A549 treated with DMSO at 1 μM for 4 hours (cell line): ENCODE measurements at places on chromosomes 3 and 15. TPM values are rescaled to one million over a fixed set of nuclear protein-coding genes. Genes with fewer than 3 reads are reported as not detected.

Gene PLA2G4E
- not detected in 5 replicates for total RNA-seq

Gene FGF7
- 0.05 TPM in 1 of 5 replicates, not detected in the others for total RNA-seq

Gene CDC25A
- 10.6 to 13.4 TPM (median 11.1 TPM) in 5 replicates for total RNA-seq

Gene CMTM8
- 4.6 to 11.2 TPM (median 9.9 TPM) in 5 replicates for total RNA-seq

Gene P2RY14
- total RNA-seq, result not detected in 5 replicates

Gene SLC28A1
- total RNA-seq, result 0.08 TPM in 1 of 5 replicates, not detected in the others

Gene CD86
- total RNA-seq, result not detected in 5 replicates

Gene SLC28A2
- not detected in 5 replicates for total RNA-seq

Gene CFAP100
- not detected in 5 replicates for total RNA-seq

Gene CHRNA7
- total RNA-seq, result 3.3 to 4.7 TPM (median 4.2 TPM) in 5 replicates

Gene NR1I2
- not detected in 5 replicates for total RNA-seq

Gene GOLGA8T
- total RNA-seq, result 0.66 to 1.7 TPM (median 1.3 TPM) in 5 replicates

Gene CFAP20DC
- 1.7 to 3.7 TPM (median 2.7 TPM) in 5 replicates for total RNA-seq

Gene CLRN1
- not detected in 5 replicates for total RNA-seq

Gene ABHD6
- total RNA-seq, result 10.8 to 14.1 TPM (median 13.5 TPM) in 5 replicates

Gene ROPN1
- total RNA-seq, result not detected in 5 replicates

Gene NANOGP8
- total RNA-seq, result not detected in 5 replicates

Gene RGMA
- 0.10 to 0.46 TPM (median 0.28 TPM) in 4 of 5 replicates, not detected in the other for total RNA-seq

Gene ZPLD1
- total RNA-seq, result 0.04 to 0.07 TPM (median 0.06 TPM) in 4 of 5 replicates, not detected in the other

Gene PYGO1
- total RNA-seq, result 7.5 to 9.7 TPM (median 7.9 TPM) in 5 replicates

Gene SUSD5
- total RNA-seq, result 3.0 to 4.8 TPM (median 3.8 TPM) in 5 replicates

Gene C3orf85
- total RNA-seq, result not detected in 5 replicates

Gene CADPS
- total RNA-seq, result not detected in 5 replicates

Gene ALDH1L1
- total RNA-seq, result 0.16 to 0.43 TPM (median 0.24 TPM) in 5 replicates

Gene RPL4
- 5,234 to 6,607 TPM (median 5,532 TPM) in 5 replicates for total RNA-seq

Gene SI
- not detected in 5 replicates for total RNA-seq

Gene GCNT3
- 156 to 216 TPM (median 179 TPM) in 5 replicates for total RNA-seq

Gene OR5H14
- not detected in 5 replicates for total RNA-seq

Gene KLHL24
- 6.8 to 8.9 TPM (median 7.1 TPM) in 5 replicates for total RNA-seq

Gene BFSP2
- total RNA-seq, result not detected in 5 replicates

Gene FGF12
- 0.38 to 0.97 TPM (median 0.63 TPM) in 5 replicates for total RNA-seq

Gene CORO2B
- 2.9 to 4.0 TPM (median 3.7 TPM) in 5 replicates for total RNA-seq

Gene SLC15A2
- 0.06 to 0.43 TPM (median 0.14 TPM) in 5 replicates for total RNA-seq

Gene CTDSPL
- total RNA-seq, result 9.7 to 11.9 TPM (median 11.0 TPM) in 5 replicates

Gene LRRFIP2
- 51.9 to 63.1 TPM (median 58.7 TPM) in 5 replicates for total RNA-seq

Gene UBL7
- 38.9 to 44.6 TPM (median 41.4 TPM) in 5 replicates for total RNA-seq

Gene CCR2
- total RNA-seq, result not detected in 5 replicates

Gene SERPINI1
- total RNA-seq, result 2.4 to 3.8 TPM (median 2.8 TPM) in 5 replicates

Gene C2CD4A
- total RNA-seq, result 0.02 to 0.07 TPM (median 0.02 TPM) in 3 of 5 replicates, not detected in the others

Gene GRK7
- 0.02 TPM in 1 of 5 replicates, not detected in the others for total RNA-seq

Gene ECT2
- 75.6 to 101 TPM (median 89.6 TPM) in 5 replicates for total RNA-seq

Gene PPM1M
- total RNA-seq, result 3.9 to 5.7 TPM (median 5.0 TPM) in 5 replicates

Gene CHRFAM7A
- total RNA-seq, result 4.6 to 7.2 TPM (median 5.1 TPM) in 5 replicates

Gene POLR2M
- total RNA-seq, result 49.1 to 74.2 TPM (median 67.1 TPM) in 5 replicates

Gene CYP1A2
- total RNA-seq, result not detected in 5 replicates

Gene C3orf22
- not detected in 5 replicates for total RNA-seq

Gene FILIP1L
- total RNA-seq, result 0.05 to 0.08 TPM (median 0.07 TPM) in 4 of 5 replicates, not detected in the other

Gene ZNF592
- 18.2 to 24.1 TPM (median 22.9 TPM) in 5 replicates for total RNA-seq

Gene ATP10A
- total RNA-seq, result 6.1 to 7.7 TPM (median 6.8 TPM) in 5 replicates

Gene HYAL1
- total RNA-seq, result 0.28 to 0.45 TPM (median 0.33 TPM) in 5 replicates

Gene UROC1
- not detected in 5 replicates for total RNA-seq

Gene LSAMP
- total RNA-seq, result 0.04 to 0.30 TPM (median 0.10 TPM) in 5 replicates

Gene KY
- total RNA-seq, result 0.07 to 0.14 TPM (median 0.09 TPM) in 3 of 5 replicates, not detected in the others

Gene ENTPD3
- total RNA-seq, result 0.05 TPM in 1 of 5 replicates, not detected in the others

Gene TTC21A
- total RNA-seq, result 1.3 to 2.5 TPM (median 1.8 TPM) in 5 replicates

Gene CADM2
- 0.12 to 0.23 TPM (median 0.17 TPM) in 4 of 5 replicates, not detected in the other for total RNA-seq

Gene LNP1
- 0.78 to 1.1 TPM (median 0.82 TPM) in 5 replicates for total RNA-seq
